ENCODE measurements at places on chromosomes 2 and 18. TPM values are rescaled to one million over a fixed set of nuclear protein-coding genes. Genes with fewer than 3 reads are reported as not detected.

DNA sequence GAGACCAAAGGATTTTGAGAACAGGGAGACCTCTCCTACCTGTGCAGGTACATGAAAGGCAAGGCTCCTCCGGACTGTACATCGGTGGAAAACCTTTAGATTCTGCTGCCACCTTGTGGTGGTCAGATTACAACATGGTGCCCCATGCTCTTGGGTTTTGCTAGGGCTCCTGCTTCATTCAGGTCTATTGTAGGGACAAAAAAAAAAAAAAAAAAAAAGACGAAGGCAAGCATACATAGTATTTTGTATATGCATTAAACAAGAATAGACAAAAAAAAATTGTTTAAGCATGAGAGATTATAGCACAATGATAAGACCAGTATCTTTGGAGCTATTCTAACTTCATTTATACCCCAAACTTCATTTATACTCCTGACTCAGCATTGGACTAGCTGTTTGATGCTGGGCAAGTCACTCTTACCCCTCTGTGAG lies 27.4 kb upstream of the SPR start:
- no peak for DNase-seq

MAPK4 gene
- total RNA-seq: not detected

GAREM2 gene
- total RNA-seq: 2.4 TPM

GRCh38 chr2:212961255-212961654 lies 190.2 kb downstream of the IKZF2 start:
- no peak for DNase-seq

SPATA3 gene
- not detected for total RNA-seq

GRCh38 chr2:240355001-240355891 lies 80.2 kb upstream of the GPC1 start:
- DNase-seq: peak; percentile 93

GRCh38 chr2:113273027-113273551 lies 5.6 kb downstream of the PAX8 start:
- DNase-seq: peak; percentile 91

NDC80 gene
- 2.2 TPM for total RNA-seq

GRCh38 chr18:6207116-6207515 lies 207.6 kb downstream of the L3MBTL4 start:
- DNase-seq: no peak

PLB1 gene
- 0.36 TPM for total RNA-seq

- no peak for DNase-seq
These were observed 255.1 kb upstream of the ETAA1 start for GRCh38 chr2:67142071-67142470.

ANKRD29 gene
- 20.9 TPM for total RNA-seq

DNA sequence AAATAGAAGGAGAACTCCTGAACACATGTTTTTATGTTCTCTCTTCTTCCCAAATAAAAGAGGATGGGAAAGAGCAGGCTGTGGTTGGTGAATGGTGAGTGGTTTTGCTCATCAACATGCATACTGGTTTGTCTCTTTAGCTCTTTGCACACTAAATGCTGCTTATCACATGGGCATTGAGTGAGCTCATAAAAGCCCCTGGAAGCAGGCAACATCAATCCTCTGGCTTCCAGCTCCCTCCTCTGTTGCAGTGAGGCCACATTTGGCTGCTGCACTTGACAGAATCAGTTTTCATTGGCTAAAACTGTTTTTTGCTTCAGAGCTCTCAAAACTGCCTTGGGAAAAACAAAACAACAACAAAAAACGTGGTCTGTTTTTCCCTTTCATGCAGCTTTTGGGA lies 1308.2 kb upstream of the NRXN1 start:
- DNase-seq: no peak

DNA sequence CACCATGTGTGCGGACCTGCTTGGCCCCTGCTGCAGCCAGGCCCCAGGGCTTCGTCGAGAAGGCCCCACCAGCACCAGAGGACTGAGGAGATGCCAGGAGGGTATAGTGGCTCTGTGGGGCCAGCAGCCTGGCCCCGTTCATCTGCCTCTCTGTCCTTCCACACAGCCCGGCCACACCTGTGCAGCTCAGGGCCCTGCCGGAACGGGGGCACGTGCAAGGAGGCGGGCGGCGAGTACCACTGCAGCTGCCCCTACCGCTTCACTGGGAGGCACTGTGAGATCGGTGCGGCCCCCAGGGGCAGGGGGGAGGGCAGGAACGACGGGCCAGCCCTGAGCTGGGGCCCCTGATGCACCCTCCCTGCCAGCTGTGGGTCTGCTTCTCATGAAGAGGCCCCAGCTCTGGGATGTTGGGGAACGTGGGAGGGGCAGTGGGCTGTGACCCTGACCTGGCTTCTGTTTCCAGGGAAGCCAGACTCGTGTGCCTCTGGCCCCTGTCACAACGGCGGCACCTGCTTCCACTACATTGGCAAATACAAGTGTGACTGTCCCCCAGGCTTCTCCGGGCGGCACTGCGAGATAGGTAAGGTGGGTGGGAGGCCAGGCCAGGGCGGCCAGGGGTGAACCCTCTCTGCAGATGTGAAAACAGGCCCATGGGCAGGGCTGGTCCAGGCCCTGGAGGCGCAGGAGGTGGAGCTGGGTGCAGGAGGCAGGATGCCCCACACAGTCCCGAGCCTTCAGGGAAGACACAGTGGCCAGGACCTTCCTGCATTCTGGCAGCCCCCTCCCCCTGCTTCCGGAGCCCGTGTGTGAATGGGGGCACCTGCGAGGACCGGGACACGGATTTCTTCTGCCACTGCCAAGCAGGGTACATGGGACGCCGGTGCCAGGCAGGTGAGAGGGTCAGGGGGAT lies 50.3 kb downstream of the MTERF4 start:
- no peak for DNase-seq

KCNIP3 gene
- total RNA-seq: 0.29 TPM

DNA sequence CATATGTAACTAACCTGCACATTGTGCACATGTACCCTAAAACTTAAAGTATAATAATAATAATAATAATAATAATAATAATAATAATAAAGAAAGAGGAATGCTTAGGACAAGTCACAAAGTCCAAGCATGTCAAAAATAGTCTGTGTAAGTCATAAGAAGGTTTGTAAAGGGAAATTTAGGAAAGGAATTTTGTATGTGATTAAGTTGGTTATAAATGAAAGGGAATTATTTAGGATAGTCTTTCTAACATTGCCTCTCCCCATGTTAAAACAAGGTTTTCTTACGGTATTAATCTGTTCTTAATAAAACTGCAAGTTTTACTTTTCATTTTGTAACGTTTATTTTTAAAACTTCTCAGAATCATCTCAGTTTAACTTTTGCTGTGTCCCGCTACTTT lies 62.8 kb downstream of the SESTD1 start:
- DNase-seq: no peak

- no peak for DNase-seq
These were observed 267.4 kb upstream of the ACVR2A start for GRCh38 chr2:147577323-147577997.

- DNase-seq: peak; percentile 82
These were observed 17.0 kb upstream of the CRYBA2 start for GRCh38 chr2:219010162-219010756.

GRCh38 chr2:215565897-215566296 lies 130.0 kb upstream of the FN1 start:
- DNase-seq: no peak

DNA sequence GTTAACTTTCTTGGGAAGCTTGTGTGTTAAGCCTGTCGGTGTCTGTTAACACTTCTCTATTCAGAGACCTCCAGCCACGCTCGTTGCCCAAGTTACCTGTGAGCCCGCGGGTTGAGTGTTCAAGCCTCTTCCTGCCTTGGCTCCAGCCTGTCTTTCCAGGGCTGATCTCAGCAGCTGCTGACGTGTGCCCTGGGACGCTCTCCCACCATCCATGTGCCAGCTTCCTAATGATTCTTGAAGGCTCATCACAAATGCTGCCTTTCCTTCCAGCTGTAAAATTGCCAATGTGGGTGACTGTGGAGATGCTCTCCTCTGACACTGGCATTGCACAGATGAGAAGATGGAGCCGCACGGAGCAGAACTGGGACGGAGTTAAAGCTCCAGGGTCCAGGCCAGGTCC lies 6.1 kb downstream of the RNF144A start:
- DNase-seq: no peak

CDH19 gene
- not detected for total RNA-seq

DNA sequence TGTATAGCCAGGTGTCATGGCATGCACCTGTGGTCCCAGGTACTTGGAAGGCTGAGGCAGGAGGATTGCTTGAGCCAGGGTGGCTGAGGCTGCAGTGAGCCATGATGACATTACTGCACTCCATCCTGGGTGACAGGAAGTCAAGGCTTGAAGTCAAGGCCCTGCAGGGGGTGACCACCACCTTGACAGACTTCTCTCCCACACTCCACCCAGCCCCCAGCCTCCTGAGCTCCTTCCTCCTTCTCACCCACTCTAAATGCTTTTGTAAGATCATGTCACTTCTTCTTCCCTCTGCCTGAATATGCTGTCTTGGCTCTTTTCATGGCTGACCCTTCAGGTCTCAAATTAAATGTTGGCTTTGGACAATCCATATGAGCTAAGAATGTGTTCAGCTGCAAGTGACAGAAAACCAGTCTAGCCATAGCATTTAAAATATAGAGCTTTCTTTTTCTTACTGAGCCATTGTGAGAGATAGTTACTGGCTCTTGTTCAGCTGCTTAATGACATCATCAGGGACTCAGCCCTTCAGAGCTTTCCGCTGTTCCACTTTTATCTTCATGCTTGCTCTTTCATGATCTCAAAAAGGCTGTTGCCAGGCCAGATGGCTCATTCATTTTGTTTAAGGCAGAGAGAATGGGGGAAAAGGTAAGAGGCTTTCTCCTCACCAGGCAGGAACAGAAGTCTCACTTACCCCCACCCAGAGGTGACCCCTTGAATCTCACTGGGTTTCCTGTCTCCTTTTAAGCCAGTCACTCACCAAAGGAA lies 36.7 kb upstream of the TTC39C start:
- peak; percentile 3 for DNase-seq

DNA sequence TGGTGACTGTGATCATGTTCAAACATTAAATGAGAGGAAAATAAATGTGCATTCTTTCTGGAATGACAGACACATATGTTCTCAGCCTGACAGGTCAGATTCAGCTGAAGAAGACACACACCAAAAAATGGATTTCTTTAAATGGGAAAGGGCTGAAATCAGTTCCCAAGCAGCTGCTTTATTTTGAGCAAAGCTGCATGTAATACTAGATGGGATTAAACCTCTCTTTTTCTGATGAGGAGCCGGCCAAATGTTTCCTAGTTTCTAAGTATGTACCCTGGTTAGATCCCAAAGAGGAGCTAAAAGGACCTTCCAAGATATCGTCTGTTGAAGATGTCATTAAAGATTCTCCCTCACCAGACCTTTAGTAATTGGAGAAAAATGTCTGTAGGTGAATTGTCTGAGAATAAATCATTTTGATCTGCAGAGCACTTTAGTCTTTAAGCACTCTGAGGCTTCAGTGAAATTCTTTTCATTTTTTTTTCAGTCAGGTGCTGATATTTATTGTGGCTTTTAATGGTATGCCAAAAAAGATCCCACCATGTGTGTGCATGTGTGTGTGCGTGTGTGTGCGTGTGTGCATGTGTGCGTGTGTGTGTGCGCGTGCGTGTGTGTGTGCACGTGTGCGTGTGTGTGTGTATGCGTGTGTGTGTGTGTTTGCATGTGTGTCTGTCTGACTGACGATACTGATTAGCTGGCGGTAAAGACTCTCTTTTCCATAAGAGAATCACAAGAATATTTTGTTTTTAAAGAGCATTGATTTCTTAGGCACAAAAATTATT lies 175.8 kb downstream of the IRS1 start:
- no peak for DNase-seq

KCNG2 gene
- not detected for total RNA-seq

GRCh38 chr18:49699303-49699702 lies 114.0 kb downstream of the ACAA2 start:
- no peak for DNase-seq

C2orf66 gene
- 0.36 TPM for total RNA-seq

SERPINB3 gene
- not detected for total RNA-seq

DNA sequence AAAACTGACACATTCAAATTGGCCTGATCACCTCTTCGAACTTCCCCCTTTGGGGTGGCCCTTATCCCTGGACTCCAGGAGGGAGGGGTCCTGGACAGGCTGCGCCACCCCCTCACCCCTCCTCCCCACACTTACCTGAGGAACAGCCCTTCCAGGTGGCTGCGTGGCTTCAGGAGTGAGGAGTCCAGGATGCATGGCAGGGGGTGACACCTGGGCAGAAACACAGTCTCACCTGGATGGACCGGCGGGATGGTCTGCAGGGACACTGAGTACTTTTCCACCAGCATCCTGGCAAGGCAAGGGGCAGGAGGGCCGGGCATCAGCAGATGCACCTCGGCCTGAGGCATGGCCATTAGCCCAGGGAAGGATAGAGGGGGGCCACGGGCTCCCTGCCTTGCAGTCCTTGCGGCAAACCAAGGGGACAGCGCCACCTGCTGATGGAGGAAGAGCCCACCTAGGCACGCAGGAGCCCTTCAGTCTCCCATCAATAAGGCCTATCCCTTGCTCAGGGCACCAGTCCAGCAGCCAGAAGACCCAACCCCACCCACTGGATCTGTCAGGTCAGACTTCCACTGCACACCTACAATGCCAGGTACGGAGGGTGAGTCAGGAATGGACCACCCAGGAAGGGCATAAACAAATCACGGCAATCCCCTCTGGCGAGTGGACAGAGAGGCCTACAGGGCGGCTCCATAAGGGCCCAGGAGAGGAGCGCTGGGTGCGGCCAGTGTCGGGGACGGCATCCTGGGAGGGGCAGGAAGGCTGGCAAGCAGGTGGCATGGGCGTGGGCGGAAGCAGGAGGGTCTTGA lies 26.0 kb downstream of the FAM178B start:
- peak; percentile 95 for DNase-seq

FKBP7 gene
- total RNA-seq: 42.1 TPM

- DNase-seq: no peak
These were observed 35.4 kb upstream of the DARS1 start for GRCh38 chr2:136020831-136021230.

DNA sequence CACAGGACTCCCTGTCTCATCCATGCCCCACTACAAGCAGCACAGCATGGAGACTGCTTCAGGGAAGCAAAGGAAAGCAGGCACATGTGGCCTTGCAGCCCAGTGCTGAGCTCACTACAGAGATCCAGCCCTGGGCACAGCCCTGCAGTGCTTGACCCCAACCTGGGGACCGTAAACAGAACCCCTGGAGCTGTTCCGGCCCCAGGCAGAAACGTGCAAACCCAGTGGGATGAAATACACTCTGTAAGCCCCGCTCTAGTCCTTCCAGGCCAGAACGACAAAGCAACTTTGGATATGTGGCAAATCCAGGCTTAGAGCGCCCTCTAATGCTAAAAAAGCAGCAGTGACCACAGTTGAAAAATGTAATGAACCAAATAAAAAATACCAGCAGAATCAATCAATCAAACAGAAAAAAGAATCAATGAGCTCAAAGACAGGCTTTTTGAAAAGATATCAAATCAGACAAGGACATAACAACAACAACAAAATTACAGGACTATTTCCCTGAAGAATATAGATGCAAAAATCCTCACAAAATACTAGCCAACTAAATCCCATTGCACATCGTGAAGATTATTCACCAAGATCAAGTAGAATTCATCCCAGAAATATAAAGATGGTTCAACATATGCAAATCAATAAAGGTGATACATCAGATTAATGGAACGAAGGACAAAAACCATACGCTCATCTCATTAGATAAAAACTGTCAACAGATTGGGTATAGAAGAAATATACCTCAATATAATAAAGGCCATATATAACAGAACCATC lies 45.6 kb downstream of the ZNF519 start:
- DNase-seq: peak; percentile 63

PHOSPHO2 gene
- 5.0 TPM for total RNA-seq
